ENCODE measurements at places on chromosomes 1 and 21.

DNA sequence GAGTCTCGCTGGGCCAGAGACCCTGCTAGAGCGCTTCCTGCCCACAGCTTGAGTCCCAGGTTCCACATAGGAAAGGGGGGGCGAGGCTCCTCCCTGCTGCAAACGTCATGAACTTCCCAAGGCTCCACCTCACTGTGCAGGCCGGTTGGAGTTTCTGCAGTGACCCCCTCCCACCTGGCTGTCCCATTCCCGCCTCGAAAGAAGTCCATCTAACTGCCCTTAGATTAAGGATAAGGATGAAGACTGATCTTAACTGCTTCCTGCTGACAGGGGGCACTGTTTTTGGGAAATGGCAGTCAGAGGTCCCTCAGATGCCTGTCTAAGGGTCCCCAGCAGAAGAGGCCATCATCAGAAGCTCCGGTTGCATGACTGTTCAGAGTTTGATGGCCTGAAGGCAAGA is 62.7 kb downstream of the STUM start:
- no peak for DNase-seq

- no peak for DNase-seq
Measured at GRCh38 chr1:62810420-62811274, 26.7 kb downstream of the ATG4C start.

DNA sequence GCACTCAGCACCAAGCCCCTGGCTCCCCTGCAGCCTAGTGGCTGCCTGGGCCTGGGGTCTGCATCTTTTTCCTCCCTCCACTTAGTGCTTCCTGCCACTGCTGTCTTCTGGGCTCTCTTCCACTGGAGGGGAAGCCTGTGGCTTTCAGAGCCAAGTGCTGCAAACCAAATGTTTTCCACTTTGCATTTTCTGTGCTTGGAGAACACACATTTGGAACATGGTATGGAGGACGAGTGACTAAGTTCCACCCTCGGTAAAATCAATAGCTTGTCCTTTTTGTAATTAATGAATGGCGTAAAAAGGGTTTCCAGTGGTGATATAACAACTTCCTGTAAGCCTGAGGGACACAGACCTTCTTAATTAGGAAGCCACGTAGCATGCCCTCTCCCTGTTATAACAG is 10.1 kb upstream of the GPR153 start:
- no peak for DNase-seq

- no peak for DNase-seq
Measured at GRCh38 chr1:76613886-76614285, 253.4 kb upstream of the ST6GALNAC5 start.

DNA sequence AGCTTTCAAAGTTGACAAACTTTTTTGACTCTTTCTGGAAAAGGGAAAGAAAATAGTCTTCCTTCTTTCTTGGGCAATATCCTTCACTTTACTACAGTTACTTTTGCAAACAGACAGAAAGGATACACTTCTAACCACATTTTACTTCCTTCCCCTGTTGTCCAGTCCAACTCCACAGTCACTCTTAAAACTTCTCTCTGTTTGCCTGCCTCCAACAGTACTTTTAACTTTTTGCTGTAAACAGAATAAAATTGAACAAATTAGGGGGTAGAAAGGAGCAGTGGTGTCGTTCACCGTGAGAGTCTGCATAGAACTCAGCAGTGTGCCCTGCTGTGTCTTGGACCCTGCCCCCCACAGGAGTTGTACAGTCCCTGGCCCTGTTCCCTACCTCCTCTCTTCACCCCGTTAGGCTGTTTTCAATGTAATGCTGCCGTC is 160.8 kb upstream of the SGIP1 start:
- no peak for DNase-seq

- no peak for DNase-seq
Measured at GRCh38 chr1:6614019-6614928, 743 bp downstream of the PHF13 start.

DNA sequence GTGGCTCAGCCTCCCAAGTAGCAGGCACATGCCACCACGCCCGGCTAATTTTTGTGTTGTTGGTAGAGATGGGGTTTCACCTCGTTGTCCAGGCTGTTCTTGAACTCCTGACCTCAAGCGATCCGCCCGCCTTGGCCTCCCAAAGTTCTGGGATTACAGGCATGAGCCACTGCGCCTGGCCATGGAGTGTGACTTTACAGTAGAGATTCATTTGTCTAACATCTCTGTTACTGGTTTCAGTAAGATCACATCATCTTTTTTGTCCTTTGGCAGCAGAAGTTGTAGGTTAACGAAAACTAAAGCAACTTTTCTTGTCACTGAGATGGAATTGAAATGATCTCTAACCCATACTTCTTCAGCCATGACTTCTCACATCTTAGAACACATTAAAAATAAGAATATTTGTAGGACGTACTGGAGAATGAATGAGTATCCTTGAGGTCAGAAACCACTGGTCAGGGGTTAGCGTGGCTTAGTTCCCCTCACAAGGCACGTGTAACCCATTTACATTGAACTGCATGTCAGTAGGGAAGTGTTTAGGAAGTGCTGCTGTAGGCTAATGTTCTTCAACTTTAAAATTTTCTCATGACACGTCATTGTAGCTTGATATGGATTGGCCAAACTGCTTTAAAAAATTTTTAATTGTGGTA is 75.9 kb downstream of the CAMTA1 start:
- DNase-seq: no peak

DNA sequence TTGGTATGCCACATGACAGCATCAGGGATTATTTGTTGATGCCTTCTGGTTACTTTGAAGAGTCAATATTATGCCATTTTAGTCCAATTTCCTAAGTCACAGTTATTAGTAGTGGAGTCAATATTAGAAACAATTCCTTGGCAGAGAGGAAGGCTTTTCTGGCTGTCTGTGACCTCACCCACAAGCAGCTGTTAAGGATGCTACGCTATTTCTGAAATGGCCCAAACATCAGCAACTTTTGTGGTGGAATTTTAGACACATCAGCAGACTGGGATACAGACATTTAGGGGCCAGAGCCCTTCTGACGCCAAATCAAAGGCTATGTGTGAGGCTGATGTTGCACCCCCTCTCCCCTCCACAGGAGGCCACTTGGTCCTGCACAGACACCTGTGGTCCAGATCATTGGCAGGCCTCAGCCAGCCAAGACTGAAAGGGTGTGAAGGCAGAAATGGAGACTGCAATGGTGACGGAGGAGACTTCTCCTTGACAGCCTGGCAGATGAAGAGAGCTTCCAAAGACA is 9.2 kb upstream of the RXRG start:
- DNase-seq: no peak

GRCh38 chr1:54845772-54846171 is 41.2 kb downstream of the DHCR24 start:
- no peak for DNase-seq

- no peak for DNase-seq
Measured at GRCh38 chr1:221714227-221715152, 27.4 kb downstream of the DUSP10 start.

Data from right kidney (tissue), 9 donors.